ENCODE measurements at places on chromosomes 12 and 14. TPM values are rescaled to one million over a fixed set of nuclear protein-coding genes. Genes with fewer than 3 reads are reported as not detected.

DNA sequence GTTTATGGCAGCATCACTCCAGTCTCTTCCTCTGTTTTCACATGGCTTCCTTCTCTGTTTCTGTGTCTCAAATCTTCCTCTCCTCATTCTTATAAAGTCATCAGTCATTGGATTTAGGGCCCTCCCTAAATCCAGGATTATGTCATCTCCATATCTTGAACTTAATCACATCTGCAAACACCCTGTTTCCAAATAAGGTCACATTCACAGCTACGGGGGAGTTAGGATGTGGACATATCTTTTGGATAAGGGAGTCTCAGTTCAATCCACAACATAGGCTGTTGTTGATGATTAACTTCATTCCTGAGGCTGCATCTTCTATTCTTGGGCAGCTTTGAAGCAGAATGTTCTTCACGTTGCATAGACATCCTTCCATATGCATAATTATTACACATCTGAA lies 40.3 kb upstream of the NTF3 start:
- no peak for DNase-seq

GRCh38 chr12:1929985-1930802 lies 11.7 kb upstream of the CACNA2D4 start:
- peak; percentile 42 for DNase-seq

GRCh38 chr12:32650508-32650907 lies 28.6 kb upstream of the DNM1L start:
- no peak for DNase-seq

DNA sequence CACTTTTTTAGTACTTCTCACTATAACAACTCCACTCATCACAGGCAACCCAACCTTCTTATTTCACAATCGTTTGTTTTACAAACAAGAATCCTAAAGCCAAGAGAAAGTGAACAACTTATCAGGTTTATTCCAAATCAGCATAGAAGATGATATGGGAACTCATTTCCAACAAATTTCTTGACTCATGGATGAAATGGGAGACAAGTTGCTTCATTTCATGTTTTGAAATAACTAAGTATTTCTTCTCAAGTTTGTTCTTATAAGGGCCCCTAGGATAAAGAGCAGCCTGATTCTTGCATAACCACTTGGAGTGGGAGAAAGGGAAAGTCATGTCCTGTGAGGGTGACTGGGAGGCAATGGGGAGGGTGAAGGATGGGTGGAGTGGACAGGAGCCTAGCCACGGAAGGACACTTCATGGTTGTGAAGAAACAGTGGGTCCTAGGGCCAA lies 168.3 kb downstream of the DUSP6 start:
- DNase-seq, result peak; percentile 84

The PTPN6 gene
- 3.7 TPM for total RNA-seq

DNA sequence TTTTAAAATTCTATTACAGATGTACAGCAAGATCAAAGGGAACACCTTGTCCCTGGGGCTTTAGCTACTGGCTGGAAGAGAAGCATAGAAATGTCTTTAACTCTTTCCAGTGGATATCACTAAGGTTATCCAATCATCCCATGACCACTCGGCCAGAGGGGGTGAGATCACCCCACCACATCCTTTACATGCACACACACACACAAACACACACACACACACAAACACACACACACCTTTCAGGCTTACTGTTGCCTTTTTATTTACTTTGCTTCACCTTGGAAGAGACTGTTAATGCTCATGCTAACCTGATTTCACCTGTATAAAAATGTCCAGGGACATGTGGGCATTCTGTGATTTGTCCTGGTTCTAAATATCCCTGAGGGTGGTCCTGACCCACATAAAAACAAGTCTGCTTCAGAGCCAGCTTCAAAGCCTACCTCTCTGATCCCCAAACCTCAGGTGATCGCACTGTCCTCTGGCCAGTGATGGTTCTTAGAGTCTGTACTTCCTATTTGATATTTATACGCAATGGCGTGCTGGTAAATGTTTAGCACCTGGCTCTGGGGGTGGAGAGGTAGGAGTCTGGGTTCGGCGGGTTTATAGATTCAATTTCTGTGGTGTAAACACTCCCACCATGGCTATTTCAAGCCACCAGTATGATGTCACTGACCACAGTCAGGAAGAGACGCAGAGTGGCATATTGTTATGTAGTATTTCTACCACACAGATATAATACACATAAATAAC lies 166.1 kb upstream of the EEA1 start:
- DNase-seq, result no peak

GRCh38 chr14:33554988-33555387 lies 395.9 kb downstream of the EGLN3 start:
- DNase-seq, result no peak

- DNase-seq, result no peak
Measured at GRCh38 chr12:98085046-98085755, 430.2 kb upstream of the TMPO start.

GRCh38 chr14:103450416-103450815 lies 65.2 kb downstream of the MARK3 start:
- DNase-seq, result no peak

DNA sequence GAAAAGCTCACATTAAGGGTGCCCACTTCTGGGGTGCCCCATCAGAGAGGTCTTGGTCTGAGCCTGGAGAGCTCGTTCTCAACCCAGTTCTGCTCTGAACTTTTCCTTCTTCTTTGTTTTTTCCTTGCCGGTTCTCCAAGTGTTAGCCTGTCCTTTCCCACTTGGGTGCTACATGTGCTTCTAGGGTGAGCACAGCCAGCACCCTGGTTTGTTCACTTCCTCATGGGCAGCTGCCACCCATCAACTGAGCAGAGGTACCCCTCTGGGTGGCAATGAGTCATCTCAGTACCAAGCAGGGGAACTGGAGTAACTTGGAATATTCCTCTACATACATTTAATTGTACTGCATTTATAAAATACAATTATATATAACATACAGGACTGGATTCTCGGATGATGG lies 3.9 kb upstream of the SYNE3 start:
- DNase-seq, result no peak

- peak; percentile 96 for DNase-seq
Measured at GRCh38 chr12:55966408-55967281, at the start of gene CDK2. TSS of gene CDK2 (plus strand) at chr12:55966830. CDS start at chr12:55967009, 179 bp downstream.

The TAS2R10 gene
- not detected for total RNA-seq

DNA sequence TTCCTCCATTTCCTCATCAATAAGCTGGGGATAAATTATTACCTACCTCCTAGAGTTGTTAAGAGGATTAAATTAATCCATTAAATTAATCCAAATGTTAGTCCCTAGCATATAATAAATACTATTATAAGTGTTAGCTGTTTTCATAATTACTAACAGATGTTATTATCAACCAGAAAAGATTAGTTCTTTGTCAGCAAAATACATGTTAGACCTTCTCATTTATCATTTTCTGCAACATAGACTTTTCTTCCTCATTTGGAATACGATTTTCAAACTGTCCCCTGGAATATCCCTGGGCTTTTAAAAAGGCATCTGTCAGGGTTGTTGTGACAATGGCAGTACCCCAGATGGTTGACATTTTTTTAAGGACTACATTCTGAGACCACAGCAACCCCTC lies 133.1 kb downstream of the ANO6 start:
- no peak for DNase-seq

DNA sequence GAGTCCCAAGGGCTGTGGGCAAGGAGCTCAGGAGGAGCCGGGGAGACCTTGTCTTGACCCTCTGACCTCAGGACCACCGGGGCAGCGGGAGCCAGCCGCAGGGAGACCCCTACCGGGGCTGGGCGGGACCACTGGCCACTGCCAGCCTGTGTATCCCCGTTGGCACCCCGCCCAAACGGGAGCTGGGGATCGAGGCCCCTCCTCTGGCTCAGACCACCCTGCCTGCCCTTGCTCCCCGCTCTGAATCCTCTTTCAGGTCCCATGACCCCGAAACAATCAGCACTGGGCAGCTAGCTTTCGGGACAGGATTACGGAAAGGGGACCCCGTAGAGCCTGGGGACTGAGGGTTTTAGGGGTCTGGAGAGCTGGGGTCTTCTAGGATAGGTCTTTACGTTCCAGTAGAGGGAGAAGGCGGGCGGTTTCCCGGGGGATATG lies 1.3 kb downstream of the GLI1 start:
- DNase-seq, result no peak

The SERPINA10 gene
- not detected for total RNA-seq

The KRT6A gene
- total RNA-seq, result 7.4 TPM

- DNase-seq, result no peak
Measured at GRCh38 chr14:102949801-102950451, 27.5 kb downstream of the AMN start.

- no peak for DNase-seq
Measured at GRCh38 chr12:5305886-5306545, 125.9 kb upstream of the NTF3 start.

GRCh38 chr12:19605720-19606119 lies 166.4 kb downstream of the AEBP2 start:
- DNase-seq, result no peak

DNA sequence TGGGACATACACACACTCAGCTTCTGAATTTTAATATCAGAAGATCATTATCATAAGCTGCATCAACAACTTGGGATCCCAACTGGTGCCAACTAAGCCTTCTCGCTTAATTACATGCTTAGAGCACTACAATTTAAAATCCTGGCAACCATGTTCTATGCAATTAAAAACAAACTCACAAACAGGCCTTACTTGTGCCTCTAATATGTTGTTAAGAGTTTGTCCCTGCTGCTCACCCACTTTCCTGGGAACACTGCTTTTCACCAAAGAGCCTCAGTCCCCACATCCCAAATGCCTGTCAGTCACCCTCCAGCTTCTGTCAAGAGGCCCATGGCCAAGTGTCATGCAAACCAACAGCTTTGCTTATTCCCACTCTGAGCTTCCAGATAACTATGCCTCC lies 69.7 kb downstream of the TTC9 start:
- no peak for DNase-seq

DNA sequence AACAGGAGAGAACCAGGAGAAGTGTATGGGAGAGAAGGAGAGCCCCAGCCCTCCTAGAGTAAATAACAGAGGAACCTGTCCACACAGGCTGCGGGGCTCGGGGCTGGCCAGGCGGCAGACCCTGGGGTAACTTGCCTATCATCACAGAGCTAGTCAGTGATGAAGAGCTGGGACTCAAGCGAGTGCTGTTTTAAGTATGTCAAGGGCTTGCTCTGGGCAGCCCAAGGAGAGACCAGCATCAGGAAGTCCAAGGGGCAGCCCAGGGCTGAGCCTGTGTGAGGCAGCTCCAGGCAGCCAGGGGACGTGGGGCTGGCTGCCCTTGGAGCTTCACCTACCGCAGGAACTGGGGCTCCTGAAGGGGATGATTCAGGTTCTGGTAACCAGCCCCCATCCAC lies 10.0 kb downstream of the VWF start:
- DNase-seq, result no peak

DNA sequence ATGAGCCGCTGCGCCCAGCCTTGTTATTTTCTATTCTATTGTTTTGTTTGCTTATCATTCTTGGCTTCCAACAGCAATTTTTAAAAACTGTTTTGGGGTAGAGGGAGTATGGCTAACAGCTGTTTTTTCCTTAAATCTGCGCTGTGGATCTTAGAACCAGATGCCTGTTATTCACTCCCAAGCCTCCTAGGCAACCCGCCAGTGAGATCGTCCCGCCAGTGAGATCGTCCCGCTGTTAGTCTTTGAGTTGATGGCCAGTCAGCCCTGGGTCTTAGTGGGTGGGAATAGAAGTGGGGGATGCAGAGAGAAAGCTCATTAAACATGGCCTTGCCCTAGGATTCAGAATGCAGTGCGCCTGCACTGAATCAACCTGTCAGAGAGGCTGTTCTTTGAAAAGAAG lies 67.3 kb upstream of the BICD1 start:
- DNase-seq, result no peak

GRCh38 chr12:31732926-31733548 lies 4.2 kb upstream of the AMN1 start:
- DNase-seq, result no peak

DNA sequence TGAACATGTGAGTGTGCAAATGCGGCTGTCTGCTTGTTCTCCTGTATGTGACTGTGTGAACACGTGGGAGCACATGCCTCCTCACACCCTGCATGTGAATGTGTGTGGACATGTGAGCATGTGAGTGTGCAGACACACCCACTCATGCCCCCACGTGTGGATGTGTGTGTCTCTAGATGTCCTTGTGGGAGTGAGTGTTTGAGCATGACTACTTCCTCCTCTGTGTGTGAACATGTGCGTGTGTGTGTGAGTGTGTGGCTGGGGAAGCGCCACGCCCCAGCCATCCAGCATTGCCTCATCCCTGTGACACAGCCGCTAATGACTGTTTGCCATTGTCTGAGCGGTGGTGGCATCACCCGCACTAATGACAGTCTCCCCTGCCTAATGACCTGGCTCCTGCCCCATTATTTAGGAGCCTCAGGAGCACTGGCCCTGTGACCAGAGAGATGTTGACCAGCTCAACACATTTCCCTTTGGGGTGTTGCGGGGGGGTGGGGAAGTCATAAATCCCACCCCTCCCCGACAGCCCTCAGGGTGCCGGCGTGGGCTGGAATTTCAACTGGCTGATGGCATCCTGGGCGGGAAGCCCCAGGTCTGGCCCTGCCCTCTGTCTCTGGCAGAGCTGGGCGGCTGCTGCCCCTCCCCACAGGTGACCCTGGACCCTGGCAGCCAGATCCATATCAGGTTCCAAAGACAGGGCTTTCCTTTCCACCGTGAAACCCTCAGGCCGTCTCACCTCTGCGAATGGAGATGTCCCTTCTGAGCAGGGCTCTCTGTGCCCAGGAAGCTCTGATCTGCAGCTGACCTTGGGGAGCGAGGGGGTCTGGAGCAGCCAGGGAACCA lies 11.5 kb upstream of the KRT80 start:
- peak; percentile 78 for DNase-seq
